ENCODE measurements at places on chromosomes 1 and 21.

DNA sequence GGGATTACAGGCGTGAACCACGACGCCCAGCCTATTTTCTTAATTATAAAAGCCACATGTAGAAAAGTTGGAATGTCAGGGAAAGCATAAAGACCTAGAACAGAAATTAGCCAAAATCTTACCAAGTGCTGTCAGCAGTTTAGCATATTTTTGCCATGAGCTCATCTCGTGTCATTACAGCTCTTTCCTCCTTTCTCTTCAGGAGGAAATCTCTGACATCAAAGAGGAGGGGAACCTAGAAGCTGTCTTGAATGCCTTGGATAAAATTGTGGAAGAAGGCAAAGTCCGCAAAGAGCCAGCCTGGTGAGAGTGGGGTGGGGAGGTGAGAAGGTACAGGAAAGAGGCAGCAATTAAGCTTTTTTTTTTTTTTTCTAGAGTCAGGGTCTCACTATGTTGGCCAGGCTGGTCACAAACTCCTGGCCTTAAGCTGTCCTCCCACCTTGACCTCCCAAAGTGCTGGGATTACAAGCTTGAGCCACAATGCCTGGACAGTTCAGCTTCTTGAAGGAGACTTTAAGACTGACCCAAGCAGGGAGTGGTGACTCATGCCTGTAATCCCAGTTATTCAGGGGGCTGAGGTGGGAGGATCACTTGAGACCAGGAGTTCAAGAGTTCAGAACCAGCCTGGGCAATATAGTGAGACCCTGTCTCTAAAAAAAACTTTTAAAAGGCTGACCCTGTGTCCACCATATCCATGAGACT lies 8.4 kb upstream of the BGLAP start:
- no peak for DNase-seq

DNA sequence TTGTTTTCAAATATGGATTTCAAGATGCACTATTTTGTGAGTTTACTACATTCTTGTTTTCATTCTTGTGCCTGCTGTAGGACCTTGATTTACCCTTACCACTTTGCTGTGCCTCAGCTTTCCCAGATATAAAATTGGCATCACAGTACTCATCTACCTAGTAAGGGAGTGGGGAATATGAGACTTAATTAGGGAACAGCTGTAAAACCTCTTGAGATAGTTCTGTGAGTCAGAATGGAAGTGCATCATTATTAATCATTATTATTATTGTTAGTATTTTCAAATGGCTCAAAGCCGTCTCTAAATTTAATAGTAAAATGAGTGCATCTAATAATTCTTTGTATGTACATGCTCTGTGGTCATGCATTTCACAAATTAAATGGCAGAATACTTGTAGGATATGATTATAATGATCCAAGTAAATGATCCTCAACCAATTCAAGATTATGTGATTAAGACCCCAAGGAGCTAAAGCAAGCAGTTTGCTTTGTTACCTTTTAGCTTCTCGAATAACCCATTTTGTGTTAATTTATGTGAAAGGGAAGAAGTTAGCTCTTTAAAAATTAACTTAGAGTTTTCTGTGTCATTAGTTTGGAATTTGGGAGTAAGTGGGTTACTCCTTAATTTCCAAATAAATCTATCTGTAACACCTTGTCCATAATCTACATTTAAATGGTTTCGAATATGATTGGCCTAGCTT lies 155.4 kb downstream of the NFIA start:
- DNase-seq = no peak

DNA sequence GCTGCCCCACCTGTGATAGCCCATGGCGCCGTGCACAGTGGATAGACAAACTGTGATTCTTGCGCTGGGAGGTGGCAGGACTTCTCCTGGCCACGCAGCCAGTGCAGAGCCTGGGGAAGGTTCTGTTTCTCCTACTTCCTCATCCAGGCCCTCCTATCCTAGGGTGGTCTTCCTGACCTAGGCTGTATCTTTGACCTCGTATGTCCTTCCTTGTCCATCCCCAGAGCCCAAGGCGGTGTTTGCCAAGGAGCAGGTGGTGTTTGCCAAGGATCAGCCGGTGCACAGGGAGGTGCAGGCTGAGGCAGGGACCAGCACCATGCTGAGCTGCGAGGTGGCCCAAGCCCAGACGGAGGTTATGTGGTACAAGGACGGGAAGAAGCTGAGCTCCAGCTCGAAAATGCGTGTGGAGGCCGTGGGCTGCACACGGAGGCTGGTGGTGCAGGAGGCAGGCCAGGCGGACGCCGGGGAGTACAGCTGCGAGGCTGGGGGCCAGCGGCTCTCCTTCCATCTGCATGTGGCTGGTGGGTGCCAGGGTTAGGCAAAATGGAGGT lies 63.9 kb downstream of the OBSCN start:
- no peak for DNase-seq

DNA sequence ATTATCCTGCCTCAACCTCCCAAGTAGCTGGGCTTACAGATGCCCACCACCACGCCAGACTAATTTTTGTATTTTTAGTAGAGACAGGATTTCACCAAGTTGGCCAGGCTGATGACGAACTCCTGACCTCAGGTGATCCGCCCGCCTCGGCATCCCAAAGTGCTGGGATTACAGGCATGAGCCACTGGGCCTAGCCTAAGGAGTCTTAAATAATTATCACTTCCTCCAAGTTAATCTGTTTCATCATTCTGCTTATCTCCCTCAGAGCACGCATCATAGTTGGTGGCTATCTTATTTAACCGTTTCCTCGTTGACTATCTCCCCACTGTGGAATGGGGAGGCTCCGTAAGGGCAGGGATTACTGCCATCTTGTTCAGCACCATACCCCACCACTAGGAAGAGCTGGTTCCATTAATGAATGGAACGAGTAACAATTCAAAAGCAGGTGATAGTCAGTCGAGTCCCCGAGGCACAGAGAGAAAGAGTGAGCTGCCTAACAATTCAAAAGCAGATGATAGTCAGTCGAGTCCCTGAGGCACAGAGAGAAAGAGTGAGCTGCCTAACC lies 52.7 kb downstream of the GLUL start:
- no peak for DNase-seq

GRCh38 chr1:157044326-157044725 lies 1.2 kb downstream of the ARHGEF11 start:
- DNase-seq = no peak

DNA sequence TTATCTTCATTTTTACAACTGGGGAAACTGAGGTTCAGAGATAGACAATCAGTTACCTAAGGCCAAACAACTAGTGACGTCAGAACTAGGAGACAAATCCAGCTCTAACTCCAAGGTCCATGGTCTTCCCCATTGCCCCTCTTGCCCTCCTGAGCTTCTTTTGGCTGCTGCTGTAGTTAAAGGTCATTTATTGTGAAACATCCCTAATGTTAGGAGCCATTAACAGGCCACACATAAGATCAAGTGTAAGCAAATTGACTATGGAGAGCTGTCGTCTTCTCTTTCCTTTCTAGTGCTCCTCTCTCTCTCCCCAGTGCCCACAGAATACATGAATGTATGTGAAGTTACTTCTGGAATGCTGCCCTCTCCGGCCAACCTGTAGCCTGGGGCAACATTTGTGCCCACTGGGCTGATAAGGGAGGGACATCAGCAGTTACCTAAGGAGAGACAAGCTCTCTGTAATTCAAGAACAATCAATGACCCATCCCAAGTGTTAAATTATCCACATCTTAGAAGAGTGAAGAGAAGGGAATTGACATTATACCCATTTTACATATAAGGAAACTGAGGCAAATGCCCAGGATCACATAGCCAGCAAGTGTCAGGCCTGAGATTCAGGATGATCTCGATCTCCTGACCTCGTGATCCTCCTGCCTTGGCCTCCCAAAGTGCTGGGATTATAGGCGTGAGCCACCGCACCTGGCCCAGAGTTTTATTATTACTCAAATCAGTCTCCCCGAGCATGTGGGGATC lies 40.1 kb downstream of the PTAFR start:
- DNase-seq = no peak

- DNase-seq = no peak
These were observed 32.3 kb downstream of the STPG1 start for GRCh38 chr1:24381256-24381655.

DNA sequence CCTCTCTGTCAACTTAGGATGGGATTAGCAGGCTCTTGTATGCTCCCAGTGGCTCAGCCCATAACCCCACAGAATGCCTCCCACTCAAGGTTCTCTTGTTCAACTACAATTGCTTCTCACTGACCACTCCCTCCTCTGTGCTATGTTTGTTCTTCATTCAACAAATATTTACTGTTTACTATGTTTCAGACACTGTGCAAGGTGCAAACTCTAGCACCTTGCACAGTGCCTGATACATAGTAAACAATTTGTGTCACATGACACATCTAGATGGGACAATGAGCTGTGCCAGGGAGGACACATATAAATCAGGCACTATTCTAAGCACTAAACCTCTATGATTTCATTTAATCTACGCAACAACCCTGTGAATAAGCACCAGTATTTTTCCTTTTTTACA lies 15.4 kb downstream of the ATP1A2 start:
- no peak for DNase-seq

DNA sequence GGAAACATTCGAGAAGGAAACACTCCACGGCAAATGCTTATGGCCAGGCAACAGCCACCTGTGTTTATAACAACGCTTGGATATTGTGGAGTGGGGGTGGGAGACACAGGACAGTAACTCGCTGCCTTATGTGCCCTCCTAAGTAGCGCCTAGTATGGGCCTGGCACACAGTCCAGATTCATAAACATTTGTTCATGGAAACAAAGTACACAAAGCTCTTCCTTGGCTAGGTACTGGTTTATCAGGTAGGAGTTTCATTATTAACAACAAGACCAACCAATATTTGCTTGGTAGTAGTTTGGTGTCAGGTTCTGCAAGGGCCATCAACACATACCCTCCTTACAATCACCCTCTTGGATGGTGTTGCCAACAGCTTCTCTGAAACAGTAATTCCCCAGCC lies 23.4 kb downstream of the TMCO4 start:
- no peak for DNase-seq

DNA sequence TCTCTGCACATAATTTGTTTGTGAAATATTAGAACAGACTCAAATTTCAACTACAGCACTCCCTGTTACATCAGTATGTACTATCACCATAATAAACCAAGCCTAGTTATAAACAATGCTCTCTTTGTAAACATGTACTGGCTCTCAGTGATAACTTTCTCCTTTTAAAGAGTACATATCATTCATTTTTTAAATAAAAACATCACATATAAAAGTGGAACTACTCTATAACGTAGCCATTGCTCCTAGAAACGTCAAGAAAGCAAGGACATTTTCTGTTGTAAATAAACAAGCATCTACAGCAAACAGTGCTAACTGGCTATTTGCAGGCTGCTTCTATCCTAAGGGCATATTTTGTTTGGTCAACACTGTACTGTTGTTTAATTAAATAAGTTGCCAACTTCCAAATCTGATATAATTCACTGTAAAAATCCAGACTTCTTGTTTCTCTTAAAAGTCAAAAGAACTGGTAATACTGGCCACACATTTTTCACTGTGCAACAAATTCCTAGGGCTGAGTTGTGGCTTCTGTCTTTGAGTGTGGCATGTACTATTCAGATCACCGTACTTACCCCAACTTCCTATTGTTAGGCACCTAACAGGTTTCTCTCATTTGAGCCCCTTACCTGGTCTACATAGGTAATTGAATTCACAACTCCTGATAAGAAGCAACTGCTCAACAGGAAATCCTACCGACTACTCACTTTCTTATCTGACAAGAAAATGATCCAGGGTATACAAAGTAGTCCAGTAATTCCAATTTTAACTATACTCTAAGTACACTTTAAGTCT lies 111.9 kb downstream of the DENND1B start:
- no peak for DNase-seq

DNA sequence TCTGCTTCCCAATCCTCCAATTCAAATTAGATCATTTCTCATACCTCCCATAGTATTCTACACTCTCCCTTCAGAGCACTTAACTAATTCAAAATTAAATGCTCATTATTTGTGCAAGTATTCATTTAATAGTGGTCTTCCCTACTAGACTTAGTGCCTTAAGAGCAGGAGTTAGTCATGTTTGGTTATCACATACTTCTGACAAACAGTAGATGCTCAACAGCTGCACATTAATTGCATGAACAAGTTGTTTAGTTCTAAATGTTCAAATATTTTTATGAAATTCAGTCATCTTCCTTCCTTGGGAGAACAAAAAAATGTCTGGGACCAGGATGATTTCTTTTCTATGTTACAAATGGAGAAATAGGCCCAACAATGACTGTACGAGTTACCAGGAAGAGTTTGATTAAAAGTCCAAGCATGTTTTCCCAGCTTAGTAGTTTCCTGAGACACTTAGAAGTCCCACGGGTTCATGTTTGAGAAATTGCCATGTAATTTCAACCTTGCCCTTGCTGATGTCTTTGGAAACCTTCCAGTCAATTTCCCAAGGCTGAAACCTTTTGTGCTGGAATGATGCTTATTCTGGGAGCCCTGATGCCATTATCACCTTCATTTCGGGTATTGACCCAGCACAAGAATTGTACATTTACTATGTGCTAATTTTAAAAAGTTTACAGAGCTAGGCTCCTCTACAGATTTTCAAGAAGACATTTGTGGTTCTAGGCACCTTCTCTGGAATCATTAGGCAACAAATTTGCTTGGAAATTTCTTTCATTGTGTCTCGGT lies 437.9 kb upstream of the PLXNA2 start:
- no peak for DNase-seq

DNA sequence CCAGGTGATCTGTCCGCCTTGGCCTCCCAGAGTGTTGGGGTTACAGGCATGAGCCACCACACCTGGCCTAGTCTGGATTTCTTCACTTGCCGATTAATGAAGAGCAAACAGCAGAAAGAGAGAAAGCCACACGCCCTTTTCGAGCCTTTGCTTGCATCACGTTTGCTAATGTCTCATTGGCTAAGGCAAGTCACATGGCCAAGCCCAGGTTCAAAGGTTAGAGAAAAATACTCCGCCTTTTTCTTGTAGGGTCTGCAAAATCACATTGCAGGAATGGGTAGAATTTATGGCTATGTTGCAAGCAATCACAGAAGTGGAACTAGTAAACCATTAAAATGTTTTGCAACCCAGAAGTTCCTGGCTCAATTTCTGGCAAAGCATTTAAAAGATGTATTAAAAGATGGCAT lies 26.8 kb upstream of the BACH1 start:
- no peak for DNase-seq

- no peak for DNase-seq
These were observed 73.2 kb upstream of the CYP2J2 start for GRCh38 chr1:59999746-60000145.

Measured in activated CD8-positive, alpha-beta memory T cell treated with anti-CD3 and anti-CD28 coated beads for 1 hour (primary cell).